GM10248 (cell line): ENCODE measurements at places on chromosomes 3 and 15.

- DNase-seq, result no peak
Observed at GRCh38 chr3:150104564-150104963, 133.9 kb upstream of the PFN2 start.

- DNase-seq, result peak; percentile 15
Observed at GRCh38 chr3:115790759-115791158, 167.4 kb downstream of the GAP43 start.

GRCh38 chr3:119457246-119457645, 6.2 kb downstream of the TMEM39A start:
- DNase-seq, result no peak

DNA sequence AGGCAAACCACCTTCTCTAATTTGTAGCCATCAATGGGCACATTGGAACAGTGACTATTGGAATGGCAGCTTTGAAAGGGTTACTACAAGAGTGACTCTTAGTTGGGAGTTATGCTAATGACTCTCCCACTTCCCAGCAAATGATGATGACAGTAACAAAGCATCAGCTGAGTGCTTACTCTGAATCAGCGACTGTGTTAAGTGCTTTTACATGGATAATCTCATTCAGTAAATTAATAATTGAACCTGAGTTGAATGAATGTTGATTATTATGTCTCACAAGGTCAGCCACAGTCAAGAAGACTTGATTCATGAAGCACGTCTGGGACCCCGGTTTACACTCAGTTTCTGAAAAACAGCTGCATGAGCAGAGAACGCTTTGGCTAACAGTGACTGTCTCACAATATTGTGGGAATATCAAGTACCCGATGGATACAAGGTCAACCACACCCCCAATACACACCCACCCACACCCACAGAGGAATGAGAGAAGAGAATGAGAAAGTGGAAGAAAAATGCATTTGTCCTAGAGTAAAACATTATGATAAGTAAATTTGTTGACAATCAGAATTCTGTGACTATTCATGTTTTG, 242.0 kb upstream of the FEZF2 start:
- DNase-seq, result no peak

GRCh38 chr3:49519296-49519695, 35.0 kb upstream of the BSN start:
- no peak for DNase-seq

GRCh38 chr15:71804695-71805470, 5.5 kb upstream of the NR2E3 start:
- DNase-seq, result peak; percentile 34

DNA sequence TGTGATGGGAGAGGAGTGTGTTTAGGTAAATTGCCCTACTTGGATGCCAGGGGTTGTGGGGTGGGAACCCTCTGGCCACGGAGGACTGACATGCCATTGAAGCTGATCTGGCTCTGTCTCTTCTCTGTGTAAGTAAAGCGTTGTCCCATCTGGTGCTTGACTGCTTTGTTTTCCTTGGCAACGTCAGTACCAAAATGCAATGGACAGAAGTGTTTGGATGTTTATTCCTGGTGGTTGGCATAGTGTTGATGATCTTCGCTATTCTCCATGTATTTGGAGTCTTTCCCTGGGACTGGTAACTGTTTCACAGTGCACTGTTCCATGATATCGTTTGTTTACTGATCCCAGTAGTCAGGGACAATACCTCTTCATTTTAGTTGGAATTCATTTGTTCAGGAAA, 130.5 kb upstream of the MCTP2 start:
- no peak for DNase-seq

DNA sequence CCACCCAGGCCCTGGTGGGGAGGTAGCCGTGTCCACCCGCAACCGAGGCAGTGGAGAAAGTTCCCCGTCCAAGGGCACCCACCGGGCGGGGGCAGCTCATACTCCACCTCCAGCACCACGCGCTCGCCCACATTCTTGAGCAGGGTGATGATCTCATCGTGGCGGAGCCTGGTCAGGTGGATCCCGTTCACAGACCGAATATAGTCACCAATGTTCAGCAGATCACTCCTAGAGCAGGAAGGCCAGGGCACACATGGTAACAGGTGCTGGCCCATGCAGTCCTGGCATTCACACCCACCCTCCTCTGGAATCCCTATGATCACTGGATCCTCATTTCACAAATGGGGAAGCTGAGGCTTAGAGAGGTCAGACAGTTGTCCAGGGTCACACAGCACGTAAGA, 15.8 kb downstream of the GRIP2 start:
- DNase-seq, result no peak

GRCh38 chr15:51132384-51133139, 37.9 kb upstream of the TNFAIP8L3 start:
- DNase-seq, result no peak

GRCh38 chr3:188624384-188624783, 470.4 kb downstream of the LPP start:
- DNase-seq, result no peak

DNA sequence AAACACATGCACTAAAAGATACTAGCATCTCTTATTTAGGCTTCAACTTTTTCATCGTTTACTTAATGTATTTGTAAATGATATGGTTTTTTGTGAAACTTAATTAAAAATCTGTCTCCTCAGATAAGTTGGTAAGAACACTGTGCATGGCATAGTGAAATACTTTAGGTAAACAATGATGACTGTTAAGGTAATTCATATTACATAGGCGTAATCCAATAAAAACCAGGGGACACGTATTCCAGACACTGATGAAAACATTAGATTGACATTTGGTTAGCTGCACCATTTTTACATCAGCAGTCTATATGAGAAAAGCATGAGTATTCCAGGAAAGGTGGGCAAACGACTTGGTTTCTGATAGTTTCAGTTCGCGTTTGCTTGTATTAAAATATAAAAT, 170.0 kb downstream of the MBNL1 start:
- no peak for DNase-seq

DNA sequence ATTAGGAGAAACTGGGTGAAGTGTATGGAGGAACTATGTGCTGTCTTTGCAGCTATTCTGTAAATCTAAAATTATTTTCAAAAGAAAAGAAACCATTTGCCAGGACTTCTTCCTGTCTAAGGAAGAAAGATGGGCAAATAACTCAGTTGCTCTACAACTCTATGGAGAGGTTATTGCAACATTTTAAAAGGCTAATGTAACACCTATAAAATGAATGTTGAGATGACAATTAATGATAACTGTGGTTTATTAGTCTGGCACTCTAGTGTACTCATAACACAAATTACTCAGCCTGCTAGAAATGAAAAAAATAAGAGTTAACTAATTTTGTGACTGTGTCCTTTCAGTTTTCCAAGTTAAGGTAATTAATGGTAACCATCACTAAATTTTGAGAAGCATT, 32.3 kb downstream of the SLC4A7 start:
- no peak for DNase-seq

DNA sequence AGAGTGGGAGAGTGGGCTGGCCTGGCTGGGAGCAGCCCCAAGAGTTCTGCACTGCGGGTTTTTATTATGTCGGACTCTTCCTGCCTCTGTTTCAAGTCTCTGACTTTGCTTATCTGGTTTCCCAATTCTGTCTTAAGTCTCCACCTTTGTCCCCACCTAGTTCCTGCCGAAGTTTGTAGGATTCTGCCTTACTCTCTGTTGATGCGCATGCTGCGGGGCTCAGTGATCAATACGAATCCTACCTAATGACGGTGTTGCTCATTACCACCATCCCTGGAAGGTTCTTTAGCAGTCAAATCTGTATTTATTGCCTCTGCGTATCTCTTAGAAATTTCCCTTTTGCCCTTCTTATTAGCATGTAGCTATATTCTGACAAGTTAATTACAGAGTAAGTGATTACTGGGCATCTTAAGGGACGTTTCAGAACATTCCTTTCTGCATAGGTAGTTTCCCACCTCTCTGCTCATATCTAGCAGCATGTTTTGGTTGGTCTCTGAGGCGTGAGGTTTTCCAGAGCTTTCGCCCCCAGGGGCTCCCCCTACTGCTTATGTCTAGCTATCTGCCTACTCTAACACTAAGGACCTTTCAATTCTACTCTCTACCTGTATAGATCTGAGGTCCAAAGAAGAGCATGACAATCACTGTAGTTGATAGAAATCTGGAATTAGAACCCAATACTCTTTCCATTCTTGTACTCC, 236.0 kb upstream of the EIF1B start:
- DNase-seq, result no peak

DNA sequence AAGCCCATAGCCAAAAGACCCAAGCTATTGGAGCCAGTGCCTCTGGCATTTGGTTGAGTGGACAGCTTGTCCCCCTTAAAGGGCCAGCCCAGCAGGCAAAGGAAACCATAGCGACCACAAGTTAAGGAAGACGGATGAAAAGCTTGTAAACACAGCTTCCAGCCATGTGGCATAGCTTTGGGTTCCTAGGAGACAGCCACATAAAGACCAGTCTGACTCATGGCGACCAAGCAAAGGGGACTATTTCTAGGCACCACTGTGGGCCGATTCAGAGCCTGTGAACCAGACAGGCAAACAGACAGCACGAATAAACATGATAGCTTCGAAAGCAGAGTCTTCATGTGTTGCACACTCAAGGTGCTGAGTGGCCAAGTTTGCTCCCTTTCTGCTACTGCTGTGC, 30.5 kb upstream of the SRGAP3 start:
- no peak for DNase-seq

DNA sequence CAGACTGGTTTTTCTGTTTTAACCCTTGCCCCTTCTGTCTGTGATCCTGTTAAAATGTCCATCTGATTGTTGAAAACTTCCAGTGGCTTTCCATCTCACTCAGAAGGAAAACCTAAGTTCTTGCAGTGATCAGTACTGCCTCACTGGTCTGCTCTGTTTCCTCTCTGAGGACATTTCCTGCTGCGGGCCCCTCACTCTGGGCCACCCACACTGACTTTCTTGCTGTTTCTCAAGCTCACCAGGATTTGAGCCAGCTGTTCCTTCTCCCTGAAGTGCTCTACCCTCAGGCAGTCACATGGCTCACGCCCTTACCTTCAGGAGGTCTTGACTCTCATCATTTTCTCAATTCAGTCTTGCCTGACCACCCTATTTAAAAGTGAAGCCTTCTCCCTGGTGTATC, 1.8 kb downstream of the GRK7 start:
- no peak for DNase-seq

GRCh38 chr3:158763421-158763820, 31.2 kb upstream of the RARRES1 start:
- no peak for DNase-seq

GRCh38 chr3:88434001-88434400, 284.2 kb downstream of the C3orf38 start:
- no peak for DNase-seq

DNA sequence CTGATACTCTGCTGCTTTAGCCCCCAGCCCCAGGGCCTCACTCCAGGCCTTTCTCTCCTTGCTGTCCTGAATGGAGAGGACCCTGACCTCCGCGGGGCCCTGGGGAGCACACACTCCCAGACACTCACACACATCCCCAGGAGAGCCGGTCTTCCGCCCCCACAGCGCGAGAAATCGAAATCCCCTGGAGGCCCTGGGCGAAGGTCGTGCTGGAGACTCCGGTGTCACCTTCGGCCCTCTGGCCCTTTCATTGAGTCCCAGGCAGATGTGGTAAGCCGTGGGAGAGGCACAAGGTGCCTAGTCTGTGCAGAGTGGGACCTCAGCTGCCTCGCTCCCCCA, 848 bp upstream of the GOLGA8B start:
- no peak for DNase-seq

DNA sequence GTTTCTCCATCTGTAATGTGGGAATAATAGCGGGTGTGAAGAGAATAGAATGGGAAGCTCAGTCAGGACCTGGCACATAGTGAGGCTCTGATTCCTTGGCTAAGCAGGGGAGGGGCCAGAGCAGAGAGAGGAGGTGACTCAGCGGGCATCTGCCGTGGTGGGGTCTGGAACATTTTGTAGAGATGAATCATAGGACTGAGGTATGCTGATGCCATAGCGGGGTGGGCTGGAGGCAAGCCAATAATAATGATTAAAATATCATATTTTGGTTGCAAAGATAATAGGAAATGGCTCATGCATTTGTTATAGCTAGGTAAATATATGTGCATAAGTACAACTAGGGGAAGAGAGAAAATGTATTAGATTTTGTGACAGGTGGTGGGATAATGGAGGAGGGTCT, 11.2 kb downstream of the TGM4 start:
- no peak for DNase-seq

GRCh38 chr15:77034695-77035489, 36.0 kb downstream of the TSPAN3 start:
- no peak for DNase-seq

DNA sequence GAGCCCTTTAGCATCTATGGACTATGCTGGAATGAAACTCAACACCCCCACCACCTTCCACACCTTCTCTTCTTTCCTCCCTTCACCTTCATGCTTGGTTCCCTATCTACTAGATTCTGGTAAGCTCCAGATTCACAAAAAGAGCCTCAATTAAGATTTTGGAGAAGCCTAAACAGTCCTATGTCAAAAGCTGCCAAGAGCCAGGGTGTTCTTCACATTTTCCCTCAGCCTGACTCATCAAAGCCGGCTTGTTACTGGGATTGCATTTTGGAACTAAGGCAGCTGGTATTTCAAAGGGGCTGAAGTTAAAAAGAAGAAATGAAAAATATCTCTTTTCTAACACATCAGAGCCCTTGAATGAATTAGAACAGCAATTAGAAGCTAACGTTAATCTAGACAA, 247.7 kb downstream of the MYRIP start:
- no peak for DNase-seq

GRCh38 chr3:61617041-61617440, 55.7 kb downstream of the PTPRG start:
- no peak for DNase-seq

DNA sequence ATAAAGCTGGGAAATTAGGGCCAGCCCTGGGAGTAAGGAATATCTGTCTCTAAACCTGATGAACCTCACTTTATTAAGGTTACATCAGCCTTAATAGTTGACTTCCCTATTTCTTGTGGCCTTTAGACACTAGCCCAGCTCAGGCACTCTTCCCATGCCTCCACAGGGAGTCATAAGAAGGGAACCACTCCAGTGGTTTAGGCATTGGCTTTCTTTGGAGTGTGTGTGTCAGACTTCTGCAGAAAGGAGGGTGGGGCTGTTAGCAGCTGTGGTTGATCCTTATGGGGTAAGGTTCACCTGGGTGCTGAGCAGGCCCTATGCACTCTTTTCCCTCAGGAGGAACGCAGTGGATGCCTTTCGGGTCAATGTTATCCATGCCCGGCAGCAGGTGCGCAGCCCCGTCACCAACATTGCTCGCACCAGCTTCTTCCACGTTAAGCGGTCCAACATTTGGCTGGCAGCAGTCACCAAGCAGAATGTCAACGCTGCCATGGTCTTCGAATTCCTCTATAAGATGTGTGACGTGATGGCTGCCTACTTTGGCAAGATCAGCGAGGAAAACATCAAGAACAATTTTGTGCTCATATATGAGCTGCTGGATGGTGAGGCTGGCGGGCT, 4.0 kb downstream of the AP2M1 start:
- DNase-seq, result no peak

- DNase-seq, result no peak
Observed at GRCh38 chr15:77416148-77416455, 3.8 kb downstream of the PEAK1 start.

DNA sequence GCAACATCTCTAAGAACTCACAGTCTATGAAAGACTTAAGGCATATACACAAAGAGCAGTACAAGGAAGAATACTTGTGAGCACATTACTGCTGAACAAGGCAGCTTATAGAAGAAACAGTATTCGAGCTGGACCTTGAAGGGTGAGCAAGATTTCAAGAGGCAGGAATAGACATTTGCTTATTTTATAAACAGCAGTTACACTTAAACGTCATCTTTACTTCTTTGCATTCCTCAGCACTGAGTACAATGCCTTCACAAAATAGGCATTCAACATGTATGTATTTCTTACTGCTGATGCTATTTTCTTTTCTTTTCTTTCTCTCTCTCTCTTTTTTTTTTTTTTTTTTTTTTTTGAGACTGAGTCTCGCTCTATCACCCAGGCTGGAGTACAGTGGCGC, 205.8 kb downstream of the ZIC4 start:
- DNase-seq, result no peak
